ENCODE measurements at places on chromosomes 6 and 20.

GRCh38 chr20:62048821-62049291 is 16.8 kb downstream of the TAF4 start:
- DNase-seq = no peak

DNA sequence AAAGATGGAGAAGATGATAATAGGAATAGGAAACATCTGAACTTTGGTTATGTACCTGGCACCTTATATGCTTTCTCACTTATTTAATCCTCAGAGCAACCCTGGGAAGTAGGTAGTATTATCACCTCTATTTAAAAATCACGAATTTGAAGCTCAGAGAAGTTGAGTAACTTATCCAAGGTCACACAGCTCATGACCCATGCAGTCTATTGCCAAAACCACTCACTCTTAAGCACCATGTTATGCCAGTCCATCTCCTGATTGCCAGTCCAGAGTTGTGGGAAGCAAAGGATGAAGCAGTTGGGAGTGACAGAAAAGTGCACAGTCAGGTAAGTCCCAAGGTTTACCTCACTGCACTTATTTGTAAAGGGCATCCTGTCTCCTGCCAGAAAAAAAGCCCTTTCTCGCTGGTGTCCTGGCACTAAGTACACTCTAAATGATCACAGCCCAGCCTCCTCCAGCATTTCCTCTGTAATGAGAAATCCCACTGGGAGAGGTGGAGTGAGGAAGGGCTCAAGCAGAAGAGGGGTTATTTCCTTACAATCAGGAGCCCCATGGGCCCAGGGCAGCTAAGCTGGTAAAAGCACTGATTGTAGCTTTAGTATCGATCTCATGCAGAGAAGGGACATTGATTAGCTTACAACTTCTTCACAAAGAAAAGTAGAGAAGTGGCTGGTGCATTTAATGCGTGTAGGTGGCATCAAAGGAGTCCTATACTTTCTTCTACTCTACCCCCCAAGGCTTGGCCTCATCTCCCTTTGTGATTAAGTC is 21.3 kb upstream of the SCGN start:
- no peak for DNase-seq

- DNase-seq = no peak
Measured at GRCh38 chr6:4017058-4017739, 61.7 kb downstream of the FAM217A start.

GRCh38 chr6:127085181-127085580 is 33.3 kb upstream of the RSPO3 start:
- no peak for DNase-seq

DNA sequence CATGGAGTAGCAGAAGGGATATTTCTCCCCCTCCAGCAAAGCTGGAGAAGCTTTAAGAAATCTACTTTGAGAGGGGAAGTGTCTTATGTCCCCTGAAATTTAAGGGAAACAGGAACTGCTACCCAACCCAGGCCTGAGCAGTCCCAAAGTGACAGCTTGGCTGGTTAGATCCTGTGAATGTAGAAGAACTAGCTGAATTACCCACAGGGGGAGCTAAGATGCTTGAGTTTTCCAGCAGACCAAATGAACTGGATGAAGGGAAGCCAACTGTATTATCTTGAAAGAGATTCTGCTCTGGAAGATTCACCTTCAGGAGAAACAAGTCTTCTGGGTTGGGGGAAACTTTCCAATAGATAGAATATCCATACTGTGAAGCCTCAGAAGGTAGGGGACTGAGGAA is 303.3 kb upstream of the MMS22L start:
- DNase-seq = no peak

Data from stimulated activated CD8-positive, alpha-beta memory T cell treated with anti-CD3 and anti-CD28 coated beads, Interleukin-15, amount 100 ng/mL, for 1 hour (primary cell).